ENCODE measurements at places on chromosomes 4 and X. TPM values are rescaled to one million over a fixed set of nuclear protein-coding genes. Genes with fewer than 3 reads are reported as not detected.
A peak's percentile ranks its signal among the peaks of the same experiment; 100 is the strongest.

GRCh38 chrX:16207634-16208033 is 40.4 kb downstream of the MAGEB17 start:
- DNase-seq, result no peak

GRCh38 chr4:140706665-140707064 is 49.5 kb downstream of the TBC1D9 start:
- DNase-seq, result no peak

- no peak for DNase-seq
Observed at GRCh38 chr4:138788857-138789256, 226.7 kb upstream of the NOCT start.

Gene ATP8A1
- total RNA-seq, result 4.0 TPM

Gene NR3C2
- total RNA-seq, result 5.2 TPM

Gene MAP7D2
- 32.8 TPM for total RNA-seq

DNA sequence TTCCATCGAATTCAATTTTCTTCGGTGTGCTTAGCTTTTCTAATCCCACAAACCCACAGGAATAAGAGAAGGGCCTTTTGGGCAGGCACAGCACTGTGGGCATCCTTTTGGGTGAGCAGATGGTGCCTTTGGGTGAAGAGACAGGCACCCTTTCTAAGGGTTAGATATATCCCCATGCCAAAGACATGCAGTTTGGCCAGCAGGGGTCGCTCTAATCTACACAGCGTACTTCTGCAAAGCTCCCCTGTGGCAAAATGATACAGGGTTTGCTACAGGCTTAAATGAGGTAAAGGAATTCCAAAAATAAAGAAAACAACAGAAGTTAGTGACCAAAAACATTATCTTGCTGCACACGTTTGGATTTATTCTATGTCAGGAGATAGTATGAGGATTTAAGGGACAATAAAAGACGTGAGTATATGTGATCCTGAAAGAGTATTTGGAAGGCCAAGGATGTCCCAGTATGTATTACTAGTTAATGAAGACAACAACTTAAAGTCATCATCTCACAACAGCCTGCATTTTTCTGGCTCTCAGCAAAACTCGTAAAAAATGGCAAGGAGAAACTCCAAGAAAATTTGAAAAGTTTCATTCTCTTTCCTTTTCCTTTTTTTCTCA is 49.5 kb downstream of the PHEX start:
- peak; percentile 53 for DNase-seq

Gene TLR7
- not detected for total RNA-seq

- no peak for DNase-seq
Observed at GRCh38 chrX:48924270-48924669, 5.4 kb upstream of the PIM2 start.

- no peak for DNase-seq
Observed at GRCh38 chr4:84434344-84434743, 64.7 kb downstream of the NKX6-1 start.

DNA sequence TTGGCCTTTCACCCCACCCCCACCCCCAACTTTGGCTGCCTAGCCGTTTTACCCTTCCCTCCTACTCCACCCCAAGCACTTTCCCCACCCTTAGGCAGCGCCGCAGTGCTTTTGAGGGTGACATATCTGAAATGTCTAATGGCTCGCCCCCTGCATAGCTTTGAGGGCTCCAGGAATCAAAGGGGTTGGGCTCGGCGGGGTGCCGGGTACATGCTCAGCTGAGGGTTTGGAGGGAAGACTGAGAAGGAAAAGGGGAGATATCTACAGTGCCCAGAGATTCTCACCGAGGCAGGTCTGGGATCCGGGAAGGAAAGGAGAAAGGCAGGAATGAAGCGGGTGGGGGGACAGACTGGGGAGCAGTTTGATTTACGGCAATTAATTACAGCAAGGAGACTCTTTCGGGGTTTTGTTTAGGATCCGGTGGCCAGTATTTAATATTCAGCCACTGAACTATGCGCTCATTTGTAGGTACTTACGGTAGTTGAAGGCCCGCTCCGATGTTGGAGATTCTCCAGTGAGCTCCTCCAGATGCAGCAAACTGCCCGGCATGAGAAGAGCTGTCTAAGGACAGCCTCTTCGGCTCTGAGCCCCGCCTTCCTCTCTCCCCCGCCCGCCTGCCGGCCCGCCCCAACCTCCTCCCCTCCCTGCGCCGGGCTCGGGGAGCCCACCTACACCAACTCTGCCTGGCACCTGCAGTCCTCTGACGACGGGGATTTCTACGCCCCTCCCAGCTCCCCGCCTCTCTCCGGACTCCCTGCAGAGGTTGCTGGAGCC is at the start of gene IGSF1:
IGSF1 (minus strand) TSS at position 569 of the 774 bp plus-strand sequence. CDS start 2,632 bp downstream, outside the sequence.
- DNase-seq, result peak; percentile 18

Gene TMPRSS11B
- not detected for total RNA-seq

- peak; percentile 47 for DNase-seq
Observed at GRCh38 chrX:39167791-39168190, 366.5 kb downstream of the MID1IP1 start.

DNA sequence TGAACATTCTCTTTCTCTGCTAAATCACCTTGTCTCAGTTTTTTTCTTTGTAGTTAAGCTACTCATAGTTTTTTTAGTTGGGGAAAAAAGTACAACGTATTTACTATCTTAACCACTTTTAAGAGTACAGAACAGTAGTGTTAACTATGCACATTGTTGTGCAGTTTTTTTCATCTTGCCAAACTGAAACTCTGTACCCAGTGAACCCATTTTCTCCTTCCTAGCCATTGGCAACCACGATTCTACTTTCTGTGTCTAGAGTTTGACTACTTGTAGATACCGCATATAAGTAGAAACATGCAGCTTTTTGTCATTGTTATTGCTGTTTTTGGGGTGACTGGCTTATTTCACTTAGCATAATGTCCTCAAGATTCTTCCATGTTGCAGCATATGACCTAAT is 10.0 kb downstream of the N4BP2 start:
- DNase-seq, result no peak

DNA sequence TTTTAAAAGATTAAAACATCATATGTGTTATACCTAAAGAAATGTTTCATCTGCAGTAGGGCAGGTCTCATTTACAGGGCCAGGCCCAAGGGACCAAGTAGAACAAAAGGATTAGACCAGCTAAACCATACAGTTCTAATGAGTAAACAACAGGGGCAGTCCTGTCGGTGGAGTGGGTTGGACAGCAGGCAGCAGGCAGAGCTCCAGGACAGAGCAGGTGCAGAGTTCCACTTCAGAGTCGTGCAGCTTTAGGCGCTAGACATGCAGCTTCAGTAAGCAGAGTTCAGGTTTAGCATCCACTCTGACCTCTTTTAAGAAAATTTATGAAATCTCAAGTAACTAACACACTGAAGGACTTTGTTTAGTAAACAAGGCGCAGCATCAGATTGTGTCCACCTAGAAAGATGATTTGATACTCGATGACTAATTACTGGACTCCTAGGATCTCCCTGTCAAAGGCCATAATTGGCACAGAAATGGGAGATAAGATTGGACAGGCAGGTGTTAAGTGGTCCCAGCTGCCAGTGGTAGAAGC is 487.7 kb upstream of the INTU start:
- no peak for DNase-seq

GRCh38 chr4:138256608-138257007 is 14.5 kb upstream of the SLC7A11 start:
- DNase-seq, result no peak

Data from renal cortical epithelial cell (primary cell).